Activated T-cell treated with anti-CD3 and anti-CD28 coated beads, Interleukin-2, amount 50 U/mL, for 1 hour (primary cell): ENCODE measurements at places on chromosomes 1 and 21.

DNA sequence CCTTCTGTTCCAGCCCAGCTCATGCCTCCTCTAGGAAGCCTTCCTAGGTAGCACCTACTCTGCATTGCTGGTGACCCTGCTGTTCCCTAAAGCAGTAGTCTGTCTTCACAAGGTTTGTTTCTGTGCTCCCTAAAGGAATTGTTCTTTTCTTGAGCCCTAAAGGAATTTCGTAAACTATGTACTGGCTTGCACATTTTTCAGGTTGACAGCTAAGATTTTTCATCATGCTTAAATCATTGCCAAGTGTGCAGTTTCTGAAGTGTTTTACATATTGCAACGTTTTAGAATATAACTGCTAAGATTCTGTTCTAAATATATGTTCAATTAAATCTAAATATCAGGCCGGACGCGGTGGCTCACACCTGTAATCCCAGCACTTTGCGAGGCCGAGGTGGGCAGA is 13.1 kb downstream of the S100A16 start:
- no peak for DNase-seq

- no peak for DNase-seq
Measured at GRCh38 chr1:40808444-40808843, 24.9 kb downstream of the KCNQ4 start.

GRCh38 chr21:41520560-41521442 is 12.8 kb upstream of the TMPRSS2 start:
- DNase-seq: no peak

DNA sequence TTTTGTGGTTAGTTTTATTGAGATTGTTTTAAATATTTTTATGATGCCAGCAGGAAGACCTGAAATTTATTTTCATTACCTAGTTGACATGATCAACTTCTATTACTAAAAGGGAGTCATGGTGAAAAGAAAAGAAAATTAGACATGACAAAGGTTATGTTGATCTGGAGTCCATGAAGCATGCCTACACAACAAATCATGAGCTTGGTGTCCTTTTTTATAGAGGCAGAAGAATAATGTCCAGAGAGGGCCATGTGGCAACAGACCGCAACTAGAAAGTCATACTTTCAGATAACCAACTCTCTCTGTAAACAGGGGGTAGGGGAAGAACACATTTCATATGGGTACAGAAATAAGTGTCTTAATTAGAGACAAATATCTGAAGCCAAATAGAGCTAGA is 175.5 kb upstream of the HOOK1 start:
- no peak for DNase-seq

DNA sequence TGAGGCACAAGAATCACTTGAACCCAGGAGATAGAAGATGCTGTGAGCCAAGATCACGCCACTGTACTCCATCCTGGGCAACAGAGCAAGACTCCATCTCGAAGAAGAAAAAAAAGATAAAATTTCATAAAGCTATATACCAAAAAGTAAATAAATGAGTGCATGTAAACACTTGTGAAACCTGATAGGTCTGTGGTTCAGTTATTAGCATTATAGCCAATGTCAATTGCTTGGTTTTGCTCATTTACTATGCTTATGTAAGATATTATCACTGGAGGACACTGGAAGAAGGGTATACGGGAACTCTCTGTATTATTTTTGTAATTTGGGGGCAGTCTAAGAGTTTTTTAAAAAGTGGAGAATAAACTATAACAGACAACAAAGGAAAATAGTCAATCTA is 17.7 kb upstream of the TAL1 start:
- DNase-seq: no peak

GRCh38 chr21:45184869-45185268 is 102.8 kb downstream of the POFUT2 start:
- no peak for DNase-seq

DNA sequence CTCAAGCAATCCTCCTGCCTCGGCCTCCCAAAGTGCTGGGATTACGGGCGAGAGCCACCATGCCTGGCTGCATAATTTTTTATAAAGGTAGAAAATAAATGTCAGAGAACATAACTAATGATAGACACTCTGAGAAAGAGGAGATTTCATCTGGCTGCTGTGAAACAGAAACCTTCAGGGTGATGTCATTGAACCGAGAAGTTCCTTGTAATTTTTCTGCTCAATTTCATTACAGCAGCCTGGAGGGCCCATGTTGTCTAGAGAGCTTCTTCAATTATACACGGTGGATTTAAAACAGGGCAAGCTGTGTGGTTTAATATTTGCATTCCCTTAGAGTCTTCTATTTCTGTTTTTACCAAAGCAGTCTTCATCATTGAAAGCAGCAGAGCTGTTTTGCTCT is 64.3 kb upstream of the MORC3 start:
- DNase-seq: no peak

GRCh38 chr1:85151446-85151845 is 49.4 kb downstream of the SYDE2 start:
- no peak for DNase-seq

DNA sequence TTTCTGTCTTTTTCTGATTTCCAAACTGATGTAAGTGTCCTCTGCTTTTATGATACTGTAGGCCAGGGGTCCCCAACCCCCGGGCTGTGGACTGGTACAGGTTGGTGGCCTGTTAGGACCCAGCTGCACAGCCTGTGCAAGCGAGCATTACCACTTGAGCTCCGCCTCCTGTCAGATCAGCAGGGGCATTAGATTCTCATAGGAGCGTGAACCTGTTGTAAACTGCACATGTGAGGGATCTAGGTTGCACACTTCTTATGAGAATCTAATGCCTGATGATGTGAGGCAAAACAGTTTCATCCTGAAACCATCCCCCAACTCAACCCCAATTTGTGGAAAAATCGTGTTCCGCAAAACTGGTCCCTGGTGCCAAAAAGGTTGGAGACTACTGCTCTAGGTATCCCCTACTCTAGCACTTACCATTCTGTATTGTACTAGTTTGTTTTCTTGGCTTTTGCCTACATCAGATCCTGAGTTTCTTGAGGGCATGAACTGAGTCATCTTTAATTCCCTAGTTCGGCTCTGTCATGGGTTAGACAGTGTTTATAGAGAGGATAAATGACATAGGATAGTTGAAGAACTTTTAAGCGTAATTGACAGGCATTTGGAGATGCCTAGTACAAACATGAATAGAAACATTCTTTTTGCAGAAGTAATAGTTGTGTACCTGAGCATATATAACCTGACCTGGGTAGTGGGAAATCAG is 4.1 kb downstream of the ABCD3 start:
- DNase-seq: no peak

- DNase-seq: no peak
Measured at GRCh38 chr1:167016100-167016750, 27.1 kb downstream of the MAEL start.

GRCh38 chr1:25858494-25858893 is 763 bp downstream of the AUNIP start:
- no peak for DNase-seq

DNA sequence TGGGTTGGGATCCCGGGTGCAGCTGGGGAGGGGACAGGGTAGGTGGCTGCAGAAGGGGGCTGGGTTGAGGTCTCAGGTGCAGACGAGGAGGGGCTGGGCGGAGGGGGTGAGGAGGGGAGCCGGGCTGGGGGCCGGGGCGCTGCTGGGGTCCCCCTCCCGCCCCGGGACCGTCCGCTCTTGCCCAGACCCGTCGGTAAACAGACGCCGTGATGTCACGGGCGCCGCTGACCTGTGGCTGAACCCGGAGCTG is 22.3 kb downstream of the DHRS3 start:
- no peak for DNase-seq

DNA sequence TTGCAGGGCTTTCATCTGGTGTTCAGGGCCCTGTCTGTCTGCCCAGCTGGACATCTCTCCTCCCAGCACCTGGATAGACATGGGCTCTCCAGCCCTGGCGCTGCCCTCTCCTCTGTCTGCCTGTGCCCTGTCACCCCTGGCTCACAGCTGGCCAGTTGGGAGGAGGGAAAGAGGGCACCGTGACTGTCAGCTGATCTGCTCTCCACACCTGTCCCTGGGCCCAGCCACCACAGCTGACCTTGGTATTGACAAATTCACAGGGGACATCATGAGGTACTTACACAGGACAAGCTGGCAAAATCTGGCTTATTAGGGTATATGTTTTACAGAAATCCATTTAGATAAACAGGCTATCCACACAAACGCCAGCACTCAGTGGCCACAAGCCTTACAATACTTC is 8.3 kb downstream of the TNR start:
- no peak for DNase-seq

DNA sequence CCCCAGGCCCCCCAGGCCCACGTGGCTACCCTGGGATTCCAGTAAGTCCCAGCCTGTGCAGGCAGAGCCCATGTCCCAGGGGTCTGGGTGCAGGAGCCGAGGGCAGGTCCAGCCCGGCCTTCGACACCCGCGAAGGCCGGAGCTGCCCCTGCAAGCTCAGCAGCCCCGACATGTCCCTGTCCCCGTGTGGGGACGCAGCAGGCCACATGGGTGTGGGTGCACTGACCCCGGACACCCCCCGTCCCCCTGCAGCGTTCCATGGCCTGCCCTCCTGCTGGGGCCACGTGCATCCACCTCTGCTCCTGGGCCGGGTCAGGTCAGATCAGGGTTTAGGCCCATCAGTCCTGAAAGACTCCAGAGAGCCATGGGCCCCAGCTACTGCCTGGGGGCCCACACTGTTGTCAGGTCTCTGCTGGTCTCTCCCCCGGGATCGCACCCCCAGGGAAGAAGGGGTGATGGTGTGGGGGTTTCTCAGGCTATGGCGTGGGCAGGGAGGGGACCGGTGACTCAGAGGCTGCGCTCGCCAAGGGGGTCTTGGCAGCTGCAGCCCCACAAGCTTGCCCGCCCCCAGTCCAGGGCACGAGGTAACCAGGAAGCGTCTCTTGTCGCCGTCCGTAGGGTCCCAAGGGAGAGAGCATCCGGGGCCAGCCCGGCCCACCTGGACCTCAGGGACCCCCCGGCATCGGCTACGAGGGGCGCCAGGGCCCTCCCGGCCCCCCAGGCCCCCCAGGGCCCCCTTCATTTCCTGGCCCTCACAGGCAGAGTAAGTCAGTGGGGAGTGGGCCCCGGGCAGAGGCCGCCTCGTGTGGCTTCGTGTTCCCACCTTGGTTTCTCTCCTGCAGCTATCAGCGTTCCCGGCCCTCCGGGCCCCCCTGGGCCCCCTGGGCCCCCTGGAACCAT is 37.5 kb downstream of the SLC19A1 start:
- DNase-seq: no peak

DNA sequence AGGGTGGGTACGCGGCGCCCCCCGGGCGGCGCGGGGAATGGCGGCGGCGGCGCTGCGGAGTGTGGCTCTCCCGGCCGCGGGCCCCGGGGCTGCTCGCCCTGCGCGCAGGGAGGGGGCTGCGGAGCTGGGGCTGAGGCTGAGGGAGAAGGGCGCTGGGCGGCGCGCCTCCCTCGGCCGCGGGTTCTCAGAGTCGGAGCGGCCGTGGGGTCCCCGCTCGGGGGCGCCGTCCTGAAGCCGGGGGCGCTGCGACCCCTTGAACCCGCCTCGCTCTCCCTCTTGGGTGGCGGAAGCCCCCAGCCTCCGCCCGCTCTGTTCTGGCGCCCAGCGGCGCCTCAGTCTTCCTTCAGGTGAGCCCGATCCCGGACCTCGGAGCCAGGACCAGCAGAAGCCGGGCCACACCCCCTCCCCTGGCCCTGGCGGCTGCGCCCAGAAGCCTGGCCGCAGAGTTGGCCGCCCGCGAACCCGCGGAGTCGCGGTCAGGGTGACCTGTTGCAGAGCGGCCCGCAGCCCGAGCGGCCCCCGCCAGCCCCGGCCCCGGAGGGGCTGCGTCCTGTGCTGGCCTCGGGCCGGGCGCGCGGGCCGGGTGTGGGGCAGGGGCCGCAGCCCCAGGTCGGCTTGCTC is 532 bp downstream of the RALGPS2 start:
- DNase-seq: peak; percentile 48

GRCh38 chr1:226643177-226643576 is 94.6 kb downstream of the STUM start:
- peak; percentile 61 for DNase-seq

DNA sequence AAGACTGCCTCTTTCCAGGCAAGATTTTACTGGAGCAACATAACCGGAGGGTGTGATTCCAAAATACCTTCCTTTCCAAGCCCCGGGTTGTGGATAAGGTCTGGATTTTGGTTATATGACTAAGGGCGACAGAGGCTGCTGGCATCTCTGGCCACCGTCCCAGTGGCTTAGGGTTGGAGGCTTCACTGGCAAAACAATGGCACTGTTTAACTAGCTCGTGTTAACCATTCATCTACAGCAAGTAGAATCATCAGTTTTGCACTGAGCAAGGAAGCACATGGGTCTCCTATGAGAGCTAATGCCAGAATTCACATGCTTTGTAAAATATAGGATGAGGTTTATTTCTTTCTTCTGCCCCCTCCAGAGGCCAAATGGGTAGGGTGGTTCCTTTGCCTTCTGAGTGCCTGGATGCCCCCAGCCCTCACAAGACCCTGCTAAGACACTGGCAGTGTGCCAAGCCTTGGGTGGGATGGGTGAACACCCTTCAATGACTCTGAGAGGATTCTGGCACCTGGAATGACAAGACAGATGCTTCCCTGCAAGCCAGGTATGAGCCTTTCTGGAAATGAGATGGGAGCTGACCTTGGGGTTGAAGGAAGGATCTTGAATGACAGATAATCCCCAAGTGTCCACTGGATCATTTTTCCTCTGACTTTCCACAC is 36.8 kb downstream of the DHCR24 start:
- DNase-seq: no peak

DNA sequence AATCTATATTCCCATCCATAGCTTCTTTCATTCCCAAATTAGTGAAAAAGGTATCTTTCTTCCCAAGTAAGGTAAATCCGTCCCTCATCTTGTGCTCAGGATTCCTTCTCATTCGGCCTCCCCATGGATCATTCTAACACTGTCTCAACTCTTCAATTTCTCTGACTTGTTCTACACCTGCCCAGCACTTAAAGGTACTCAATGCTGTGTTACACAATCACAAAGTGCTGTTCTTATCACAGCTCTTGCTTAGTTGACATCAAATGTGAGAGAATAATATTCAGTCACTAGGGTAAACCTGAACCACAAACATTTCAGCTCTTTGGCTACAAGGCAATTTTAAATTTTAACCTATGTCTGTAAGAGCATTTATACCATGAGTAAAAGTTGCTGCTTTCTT is 94.8 kb downstream of the DIRAS3 start:
- DNase-seq: no peak

GRCh38 chr1:246814890-246815289 is 90.7 kb downstream of the SCCPDH start:
- DNase-seq: no peak

DNA sequence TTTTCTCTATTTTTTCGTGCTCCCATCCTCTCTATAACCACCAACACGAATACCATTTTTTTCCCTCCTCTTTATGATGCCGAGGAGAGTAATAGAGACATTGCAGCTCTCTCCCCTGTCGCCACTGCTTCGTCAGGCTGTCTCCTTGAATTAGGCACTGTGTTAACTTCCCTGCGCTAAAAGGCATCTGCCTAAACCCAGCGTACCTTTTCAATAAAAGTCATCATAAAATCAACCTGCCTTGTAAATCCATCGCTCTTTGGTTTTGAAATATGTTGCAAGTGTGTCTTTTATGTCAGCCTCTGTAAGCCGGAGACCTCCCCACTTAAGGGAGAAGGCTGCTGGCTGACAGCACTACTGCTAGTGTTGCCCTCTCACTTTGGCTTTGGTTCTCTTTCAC is 8.7 kb downstream of the RNF220 start:
- DNase-seq: no peak
